ENCODE measurements at places on chromosomes 12 and 14.

GRCh38 chr12:132426349-132427173, 63.4 kb upstream of the FBRSL1 start:
- DNase-seq: no peak

- no peak for DNase-seq
These were observed 29.7 kb downstream of the FAM222A start for GRCh38 chr12:109743076-109743910.

- DNase-seq: no peak
These were observed 14.4 kb downstream of the PABPN1 start for GRCh38 chr14:23335623-23336022.

- no peak for DNase-seq
These were observed 613.5 kb upstream of the TBX3 start for GRCh38 chr12:115297445-115297844.

- DNase-seq: no peak
These were observed 1081.5 kb downstream of the VRK1 start for GRCh38 chr14:97878727-97879126.

GRCh38 chr14:63212776-63213500, 8.7 kb downstream of the RHOJ start:
- no peak for DNase-seq

DNA sequence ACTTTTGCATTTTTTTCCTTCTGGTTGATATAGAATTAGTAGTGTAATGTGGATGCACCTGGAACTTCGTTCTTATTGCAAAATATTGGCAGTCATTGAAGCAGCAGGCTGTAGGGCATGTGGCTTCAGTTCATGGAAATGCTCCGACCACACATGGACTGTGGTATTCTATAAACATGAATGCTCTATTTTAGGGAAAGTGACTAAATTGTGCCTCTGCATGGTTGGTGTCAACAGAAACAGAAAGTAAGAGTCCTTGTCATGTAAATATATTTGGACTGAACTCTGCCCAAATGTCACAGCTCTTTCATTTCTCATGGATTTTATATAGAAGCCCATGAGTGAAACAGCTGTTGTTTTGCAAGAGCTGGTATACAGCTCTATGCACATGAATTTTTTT, 917.0 kb downstream of the LRFN5 start:
- DNase-seq: no peak

DNA sequence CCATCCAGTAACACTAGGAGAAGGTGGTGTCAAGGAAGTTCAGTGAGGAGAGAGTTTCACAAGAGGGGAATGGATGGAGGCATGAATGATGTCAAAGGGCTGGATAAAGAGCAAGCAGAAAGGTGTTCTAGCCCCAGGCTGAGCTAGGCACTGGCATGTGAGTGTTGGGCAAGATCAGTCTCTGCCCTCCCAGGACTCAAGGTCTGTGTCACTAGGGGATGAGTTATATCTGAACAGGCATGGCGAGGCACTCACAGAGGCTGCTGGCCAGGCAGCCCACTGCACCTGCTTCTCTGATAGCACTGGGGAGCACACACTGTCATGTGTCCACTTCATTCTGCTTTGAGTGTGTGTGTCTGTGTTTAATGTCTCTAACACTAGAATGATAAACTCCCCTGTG, 903.8 kb downstream of the BCL11B start:
- DNase-seq: no peak

GRCh38 chr12:103905730-103906349, 24.4 kb upstream of the HSP90B1 start:
- no peak for DNase-seq

DNA sequence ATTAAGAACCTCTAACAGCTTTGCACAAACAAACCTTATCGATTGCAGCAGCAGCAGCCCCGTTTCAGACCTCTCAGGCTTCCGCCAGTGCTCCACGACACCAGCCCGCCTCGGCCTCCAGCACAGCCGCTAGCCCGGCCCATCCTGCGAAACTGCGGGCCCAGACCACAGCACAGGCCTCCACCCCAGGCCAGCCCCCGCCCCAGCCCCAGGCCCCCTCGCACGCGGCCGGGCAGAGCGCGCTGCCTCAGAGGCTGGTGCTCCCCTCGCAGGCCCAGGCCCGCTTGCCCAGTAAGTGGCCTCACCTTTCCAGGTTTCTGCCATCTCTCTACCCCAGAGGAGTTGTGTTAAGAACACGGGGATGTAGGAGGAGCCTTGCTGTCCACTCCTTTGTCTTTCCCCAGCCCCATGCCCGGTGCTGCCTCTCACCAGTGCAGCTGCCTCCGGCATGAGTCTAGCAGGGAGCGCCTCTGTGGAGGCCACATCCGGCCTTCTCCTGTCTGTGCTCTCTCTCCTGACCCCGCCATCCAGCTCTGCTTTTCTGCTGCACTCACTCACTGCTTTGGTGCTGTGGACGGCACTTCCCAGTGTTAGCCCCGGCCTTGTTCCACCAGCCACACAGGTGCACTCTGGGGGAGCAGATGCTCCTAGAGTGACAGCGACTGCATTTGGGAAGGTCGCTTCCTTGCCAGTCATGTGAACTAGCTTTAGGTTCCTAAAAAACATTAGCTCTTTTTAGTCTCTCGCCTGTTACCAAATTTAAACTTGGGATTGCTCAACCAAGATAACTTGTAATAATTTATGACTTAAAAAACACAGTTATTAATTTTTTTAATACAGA, 71.5 kb downstream of the EP400 start:
- DNase-seq: no peak

DNA sequence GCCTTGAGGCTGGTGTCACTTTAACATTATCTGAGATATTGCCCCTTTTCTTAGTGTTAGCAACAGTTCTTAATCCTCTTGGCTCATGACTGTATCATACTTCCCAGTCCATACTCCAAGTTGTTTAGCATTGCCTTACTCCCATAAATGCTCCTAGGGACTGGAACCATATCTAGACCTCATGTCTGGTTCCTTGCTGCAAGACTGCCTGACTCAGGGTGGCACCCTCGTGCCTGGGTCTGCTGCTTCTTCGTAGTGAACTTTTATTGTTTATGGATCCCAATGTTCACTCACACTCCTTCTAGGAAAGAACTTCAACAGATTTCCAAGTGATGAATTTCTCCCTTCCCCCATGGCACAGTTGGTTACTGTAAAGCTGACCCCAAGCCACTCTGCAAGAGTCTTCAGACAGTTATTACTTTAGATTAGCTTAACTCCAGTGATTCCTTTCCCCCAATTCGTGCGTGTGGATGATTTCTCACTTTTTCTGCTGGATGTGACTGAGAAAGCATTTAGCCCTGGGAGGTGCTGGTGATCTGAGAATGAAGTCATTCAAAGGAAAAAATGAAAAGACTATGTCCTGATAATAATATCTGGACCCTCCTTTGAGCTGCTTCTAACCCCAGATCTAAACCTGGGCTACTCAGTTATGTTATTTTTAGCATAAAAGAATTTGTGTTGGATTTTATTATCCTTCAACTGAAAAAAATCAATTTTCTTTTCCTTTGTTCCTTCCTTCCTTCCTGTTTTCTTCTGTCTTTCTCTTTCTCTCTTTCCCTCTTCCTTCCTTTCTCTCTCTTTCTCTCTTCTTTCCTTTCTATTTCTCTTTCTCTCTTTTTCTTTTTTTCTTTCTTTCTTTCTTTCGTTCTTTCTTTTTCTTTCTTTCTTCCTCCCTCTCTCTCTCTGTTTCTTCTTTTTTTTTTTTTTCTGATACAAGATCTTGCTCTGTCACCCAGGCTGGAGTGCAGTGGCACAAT, 47.5 kb upstream of the PPP1R12A start:
- no peak for DNase-seq

DNA sequence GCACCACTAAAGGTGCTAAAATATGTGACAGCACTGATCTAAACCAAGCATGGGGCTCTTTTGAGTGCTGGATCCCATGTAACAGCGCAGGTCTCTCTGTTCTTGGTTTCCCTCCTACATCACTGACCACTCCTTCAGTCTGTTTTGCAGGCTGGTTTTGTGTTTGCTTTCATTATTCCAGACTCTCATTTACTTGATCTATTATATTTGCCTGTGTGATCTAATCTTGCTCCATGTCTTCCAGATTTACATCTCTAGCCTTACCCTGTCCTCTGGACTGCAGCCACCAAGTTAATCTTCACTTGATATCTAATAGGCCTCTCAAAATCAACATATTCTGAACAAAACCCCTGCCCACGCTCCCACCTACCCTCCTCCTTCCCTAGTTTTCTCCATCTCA, 8.6 kb downstream of the GLIPR1 start:
- DNase-seq: no peak

DNA sequence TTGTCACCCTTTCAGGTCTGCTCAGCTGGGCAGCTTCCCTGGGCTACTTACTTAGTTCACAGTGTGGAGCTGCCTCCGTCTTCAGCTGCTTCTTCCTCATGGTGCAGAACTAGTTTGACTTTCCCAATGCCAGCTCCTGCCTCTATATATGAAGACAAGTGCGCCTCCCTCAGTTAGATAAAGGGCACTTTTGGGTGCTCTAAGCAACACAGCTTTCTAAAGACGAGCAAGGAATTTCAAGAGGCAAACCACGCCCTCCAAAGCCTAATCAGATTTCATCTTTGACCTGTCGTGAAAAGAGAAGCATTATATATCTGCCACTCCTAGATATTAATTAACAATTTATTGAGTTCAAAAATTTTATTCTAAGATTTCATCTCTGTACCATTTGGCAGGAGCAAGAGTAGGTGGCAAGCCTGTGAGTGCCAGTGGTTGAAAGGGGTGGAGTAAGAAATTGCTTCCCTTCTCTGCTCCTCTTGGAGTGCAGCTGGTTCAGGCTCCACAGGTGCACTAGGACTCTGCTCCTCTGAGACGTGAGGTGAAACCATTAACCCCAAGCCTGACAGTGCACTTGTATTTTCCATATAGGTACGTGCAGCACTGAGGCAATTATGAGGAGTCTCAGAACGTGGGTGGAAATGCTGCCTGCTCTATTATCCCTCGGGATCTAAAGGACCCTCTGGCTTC, 2.1 kb upstream of the SLC11A2 start:
- DNase-seq: no peak

GRCh38 chr14:94625353-94625635, 13.1 kb downstream of the SERPINA3 start:
- no peak for DNase-seq

DNA sequence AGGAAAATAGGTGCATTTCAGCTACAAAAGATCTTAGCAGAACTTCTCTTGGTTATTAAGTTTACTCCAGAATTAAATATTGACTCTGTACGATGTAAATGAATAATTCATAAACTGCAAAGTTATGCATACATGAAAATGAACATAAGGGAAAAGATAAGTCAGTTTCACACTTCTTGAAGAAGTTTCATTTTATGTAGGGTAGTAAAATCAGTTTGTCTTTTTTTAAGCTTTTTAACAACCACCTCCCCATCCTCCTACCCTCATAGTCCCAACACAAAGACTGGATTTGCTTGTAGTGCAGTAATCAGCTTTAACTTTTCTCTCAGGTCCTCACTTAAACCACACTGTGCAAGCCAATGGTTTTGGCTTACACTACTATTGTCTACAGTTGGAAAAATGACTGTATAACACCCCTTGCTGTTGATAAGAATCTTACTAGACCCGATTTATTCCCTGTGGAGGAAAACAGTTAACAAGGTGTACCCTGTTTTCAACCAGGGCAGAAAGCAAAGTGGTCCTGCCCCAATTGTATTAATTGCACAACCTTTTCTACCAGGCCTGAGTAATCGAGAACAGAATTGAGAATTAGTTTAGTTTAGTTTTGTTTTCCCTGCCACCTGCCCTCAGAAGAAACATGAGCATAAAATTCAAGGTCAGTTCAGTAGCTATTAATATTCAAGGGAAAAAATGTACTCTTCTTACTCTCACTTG, 44.1 kb downstream of the NIN start:
- no peak for DNase-seq

DNA sequence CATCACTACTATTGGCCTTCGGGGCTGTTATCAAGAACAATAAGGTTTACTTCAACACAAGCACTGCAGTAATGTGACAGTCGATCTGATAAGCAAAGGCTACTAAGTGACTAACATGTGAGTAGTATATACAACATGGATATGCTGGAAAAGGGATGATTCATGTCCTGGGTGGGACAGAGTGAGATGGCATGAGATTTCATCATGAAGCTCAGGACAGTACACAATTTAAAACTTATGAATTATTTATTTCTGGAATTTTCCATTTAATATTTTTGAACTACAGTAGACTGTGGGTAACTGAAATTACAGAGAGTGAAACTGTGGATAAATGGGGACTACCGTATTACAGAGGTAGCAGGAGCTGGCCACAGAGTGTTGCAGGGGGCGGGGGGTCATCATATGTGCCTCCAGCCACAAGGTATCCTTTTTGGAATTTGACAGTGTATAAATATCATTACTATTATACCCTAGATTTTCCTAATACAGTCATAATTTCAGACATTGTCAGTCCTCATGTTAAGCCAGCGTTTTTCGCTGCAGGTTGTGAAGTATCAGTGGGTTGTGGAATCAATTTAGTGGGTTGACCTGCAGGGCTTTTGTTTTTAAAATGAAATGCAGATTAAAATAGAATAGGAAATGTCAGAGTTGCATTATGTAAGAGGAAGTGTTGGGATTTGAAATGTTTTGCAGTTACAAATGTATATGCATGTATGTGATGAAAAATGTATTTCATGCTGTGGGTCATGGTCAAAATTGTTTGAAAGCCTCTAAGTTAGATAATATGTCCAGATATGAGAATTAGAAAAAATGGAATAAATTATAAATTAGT, 148.0 kb upstream of the NUDT4 start:
- DNase-seq: no peak

DNA sequence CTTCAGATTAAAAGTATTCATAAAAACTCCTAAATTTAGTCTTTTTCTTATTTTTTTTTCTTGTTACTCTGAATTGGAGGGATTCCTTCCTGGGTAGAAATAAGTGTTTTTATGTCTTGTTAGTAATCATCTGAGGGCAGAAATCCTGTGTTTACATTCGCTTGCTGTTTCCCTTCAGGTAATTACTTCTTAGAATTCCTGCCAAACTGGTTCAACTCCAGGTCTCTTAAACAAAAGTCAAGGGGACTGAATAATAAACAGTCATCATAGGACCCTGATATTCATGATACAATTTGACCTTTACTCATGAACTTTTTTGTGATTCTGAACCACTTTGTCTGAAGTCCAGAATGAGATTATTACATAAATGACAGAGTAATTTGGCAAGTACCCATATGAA, 843.9 kb downstream of the FLRT2 start:
- DNase-seq: no peak

DNA sequence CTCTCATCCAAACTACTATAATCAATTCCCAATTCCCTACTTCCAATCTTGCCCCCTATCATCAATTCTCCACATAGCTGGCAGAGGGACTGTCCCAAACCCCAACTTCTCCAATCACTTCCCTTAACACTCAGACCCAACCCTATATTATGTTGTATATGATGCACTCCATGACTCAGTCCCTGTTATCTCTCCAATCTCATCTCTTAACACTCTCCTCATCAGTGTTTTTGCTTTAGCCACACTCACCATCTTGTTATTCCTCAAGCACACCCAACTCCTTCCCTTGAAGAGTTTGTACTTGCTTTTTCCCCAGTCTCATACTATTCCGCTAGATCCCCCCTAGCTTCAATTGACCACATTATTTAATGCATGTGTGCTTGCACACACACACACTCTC, 4.9 kb downstream of the RHOJ start:
- DNase-seq: no peak

Measured in omental fat pad (tissue), 4 donors.